ENCODE measurements at places on chromosomes 13 and 19.
A peak's percentile ranks its signal among the peaks of the same experiment; 100 is the strongest.

DNA sequence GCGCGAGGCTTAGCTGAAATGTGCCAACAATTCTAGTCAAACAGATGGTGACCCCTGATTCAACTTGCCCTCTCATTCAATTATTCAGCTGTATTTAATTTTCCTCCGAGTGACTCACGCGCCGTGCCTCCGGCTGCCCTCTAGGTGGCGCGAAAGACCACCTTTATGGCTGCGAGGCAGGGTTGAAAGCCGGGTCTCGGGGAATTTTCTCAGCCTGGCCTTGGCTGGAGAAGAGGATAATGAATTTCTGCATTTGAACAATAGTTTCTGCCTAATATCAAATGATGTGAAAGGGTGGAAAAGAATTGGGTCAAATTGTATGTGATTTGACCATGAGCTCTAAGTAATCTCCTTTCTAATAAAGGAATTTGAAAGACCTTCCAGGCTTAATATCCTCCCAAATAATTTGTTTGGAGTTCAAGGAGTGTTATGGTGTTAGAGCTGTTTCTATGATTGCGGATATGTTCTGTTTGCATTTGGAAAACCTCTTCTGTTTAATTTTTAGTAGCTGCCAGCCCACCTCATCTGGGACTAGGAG lies 310.9 kb downstream of the ZNF536 start:
- DNase-seq = peak; percentile 60

- DNase-seq = no peak
These were observed 1846.5 kb downstream of the OLFM4 start for GRCh38 chr13:54875111-54875510.

- peak; percentile 86 for DNase-seq
These were observed 580 bp downstream of the HSD17B14 start for GRCh38 chr19:48835734-48836088.

GRCh38 chr13:33446821-33447725 lies 161.5 kb upstream of the STARD13 start:
- no peak for DNase-seq

Data from NCI-H345 (cell line).